CD4-positive, alpha-beta T cell treated with Interleukin-2 at 100 ng/mL for 4 hours (primary cell): ENCODE measurements at places on chromosomes 4 and X.

GRCh38 chrX:110045421-110045820 lies 42.5 kb downstream of the TMEM164 start:
- no peak for DNase-seq

GRCh38 chr4:146520896-146521540 lies 722 bp downstream of the SLC10A7 start:
- DNase-seq = peak; percentile 31

DNA sequence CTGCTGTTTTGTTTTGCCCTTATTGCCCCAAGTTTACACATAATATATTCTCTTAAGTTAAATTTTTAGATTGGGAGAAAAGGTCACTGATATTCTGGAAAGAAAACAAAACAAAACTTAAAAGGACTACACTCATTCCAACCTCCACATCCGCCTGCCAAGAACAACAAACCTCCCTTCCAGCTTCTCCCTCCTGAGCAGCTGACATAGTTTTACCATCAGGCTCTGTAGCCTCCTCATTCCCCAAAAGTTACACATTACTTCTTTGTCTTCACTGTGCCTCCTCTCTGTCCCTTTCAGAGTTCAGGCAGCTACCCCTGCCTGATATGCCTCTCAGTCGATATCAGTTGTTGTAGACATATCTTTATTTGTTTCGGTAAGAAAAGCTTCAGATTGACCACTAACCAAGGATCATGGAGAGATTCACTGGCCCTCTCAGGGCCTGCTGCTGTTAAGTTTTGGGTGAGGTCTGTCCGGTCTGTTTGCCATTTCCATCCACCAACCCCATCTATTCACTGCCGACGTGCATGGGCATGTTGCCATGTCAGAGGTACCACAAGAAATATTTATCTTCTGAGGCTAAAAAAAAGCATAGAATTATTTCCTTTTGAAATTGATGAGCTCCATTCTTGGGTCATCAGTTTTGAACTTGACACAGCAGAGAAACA lies 164.1 kb downstream of the GASK1B start:
- DNase-seq = no peak

DNA sequence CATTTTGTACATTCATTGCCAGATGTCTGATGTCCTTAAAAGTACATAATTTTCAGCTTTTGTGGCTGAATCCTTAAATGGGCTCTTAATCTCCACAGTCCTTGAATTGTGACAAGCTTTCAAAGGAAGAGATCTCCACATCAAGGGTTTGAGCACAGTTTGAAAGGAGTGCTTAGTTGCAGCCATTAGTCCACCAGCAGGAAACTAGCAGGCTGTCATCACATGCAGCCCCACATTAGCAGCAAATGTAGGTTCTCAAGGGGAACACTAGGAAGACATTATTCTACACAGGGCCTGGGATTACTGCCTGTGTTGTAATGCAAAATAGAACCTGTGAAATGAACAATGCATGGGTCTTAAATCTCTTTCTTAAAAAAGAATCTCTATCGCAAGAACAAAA lies 173.2 kb downstream of the CBLL2 start:
- no peak for DNase-seq

DNA sequence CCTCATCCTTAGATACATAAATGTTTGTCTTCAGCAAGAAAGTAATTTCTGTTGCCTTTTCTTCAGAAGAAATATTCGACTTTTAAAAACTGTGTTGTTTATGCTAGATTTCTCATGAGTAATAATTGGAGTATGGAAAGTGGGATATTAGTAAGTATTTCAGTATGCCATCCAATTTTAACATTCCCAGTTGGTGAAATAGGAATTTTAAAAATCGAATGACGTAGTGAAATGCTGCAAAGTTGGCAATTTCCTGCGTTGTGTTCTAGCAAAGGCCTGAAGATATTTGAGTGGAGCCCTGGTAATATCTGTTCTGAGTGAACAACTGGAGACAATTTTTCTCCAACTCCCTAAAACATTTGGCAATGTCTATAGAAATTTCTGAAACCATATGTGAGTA lies 190.1 kb downstream of the ZNF330 start:
- no peak for DNase-seq

- DNase-seq = no peak
These were observed 243.3 kb downstream of the CBR4 start for GRCh38 chr4:168766604-168767316.

GRCh38 chr4:184427093-184427492 lies 47.3 kb downstream of the IRF2 start:
- no peak for DNase-seq

DNA sequence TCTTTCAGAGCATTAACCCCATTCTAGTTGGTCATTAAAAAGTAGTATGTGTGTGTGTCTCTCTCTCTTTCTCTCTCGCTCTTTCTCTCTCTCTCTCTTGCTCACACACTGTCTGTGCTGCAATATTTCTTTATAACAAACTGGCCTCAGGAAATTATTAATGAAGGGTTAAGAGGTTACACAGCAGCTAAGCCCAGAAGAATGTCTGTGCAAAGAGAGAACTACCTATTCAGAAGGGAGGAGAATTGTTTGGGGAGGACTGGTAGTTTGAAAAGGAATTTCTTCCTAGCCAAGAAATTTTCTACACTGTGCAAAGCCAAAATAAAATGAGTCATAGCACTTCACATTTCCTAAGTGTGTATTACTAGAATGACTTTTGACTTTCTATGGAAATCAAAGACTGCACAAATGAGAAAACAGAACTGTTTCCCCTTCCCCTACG lies 22.2 kb downstream of the PDGFC start:
- no peak for DNase-seq

DNA sequence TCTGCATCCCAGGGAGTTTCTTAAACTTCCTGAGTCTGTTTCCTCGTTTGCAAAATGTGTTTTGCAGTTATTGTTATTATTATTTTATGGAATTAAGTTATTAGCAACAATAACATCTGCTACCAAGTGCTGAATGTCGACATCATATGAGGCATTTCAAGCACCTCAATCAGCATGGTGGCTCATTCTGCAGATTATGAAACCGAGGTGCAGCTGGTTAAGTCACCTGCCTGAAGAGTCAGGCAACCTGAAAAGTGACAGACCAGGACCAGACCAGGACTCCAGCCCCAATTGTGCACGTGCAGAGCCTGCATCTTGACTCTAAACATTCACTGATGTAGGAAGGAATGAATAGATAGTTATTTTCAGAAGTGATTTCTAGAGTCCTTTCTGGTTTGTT lies 99.8 kb downstream of the AFAP1 start:
- DNase-seq = no peak

GRCh38 chrX:997631-998137 lies 214.8 kb downstream of the CRLF2 start:
- no peak for DNase-seq

DNA sequence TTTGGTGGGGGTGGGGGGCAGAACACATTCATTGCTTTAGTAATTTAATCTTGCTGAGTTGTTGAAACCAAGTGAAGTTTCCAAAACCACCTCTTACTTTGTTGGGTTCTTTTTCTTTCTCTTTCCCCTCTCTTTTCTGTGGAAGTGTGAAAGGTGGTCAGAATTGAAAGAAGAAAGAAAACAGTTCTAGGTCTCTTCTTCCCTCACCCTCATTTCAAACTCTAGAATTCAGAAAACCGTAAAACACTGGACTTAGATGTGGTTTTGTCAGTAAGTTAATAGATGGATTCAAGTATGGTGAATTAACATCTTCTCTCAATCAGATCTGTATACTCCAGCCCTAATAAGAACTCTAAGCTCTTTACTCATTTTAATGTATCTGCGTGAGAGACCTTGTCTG lies 23.7 kb downstream of the PLP1 start:
- DNase-seq = no peak

- DNase-seq = no peak
These were observed 24.3 kb upstream of the TEX13C start for GRCh38 chrX:125295337-125295736.

DNA sequence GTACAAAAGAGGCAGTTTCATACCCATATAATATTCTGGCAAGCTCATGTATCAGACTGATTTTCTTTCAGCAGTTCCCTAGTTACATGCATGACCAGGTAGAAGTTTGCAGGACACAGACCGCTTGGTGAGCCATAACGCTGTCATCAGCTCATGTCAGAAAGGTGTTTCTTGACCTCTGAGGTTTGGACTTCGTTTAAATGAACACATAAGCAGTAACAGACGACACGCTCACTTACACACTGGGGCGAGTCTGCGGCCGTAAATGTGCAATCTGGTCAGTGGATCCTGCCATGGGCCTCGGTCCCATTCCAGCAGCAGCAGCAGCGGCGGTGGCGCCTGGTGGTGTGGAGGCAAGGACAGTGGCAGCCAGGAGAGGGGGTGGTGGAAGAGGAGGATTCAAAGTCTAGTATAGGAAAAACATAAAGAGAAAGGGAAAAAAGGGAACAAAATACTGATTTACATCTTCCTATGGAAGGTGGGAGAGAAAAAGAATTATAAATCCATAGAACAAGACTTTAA lies 111.9 kb upstream of the CBR4 start:
- no peak for DNase-seq
